Muscle of leg (tissue), 16 donors: ENCODE measurements at places on chromosomes 3 and 15. TPM values are rescaled to one million over a fixed set of nuclear protein-coding genes. Genes with fewer than 3 reads are reported as not detected.
A peak's percentile ranks its signal among the peaks of the same experiment; 100 is the strongest.

Gene DNAH12
- 0.58 TPM for total RNA-seq

Gene TRPM1
- total RNA-seq = not detected

Gene SNAPC5
- 37.7 TPM for total RNA-seq

Gene LSMEM2
- 25.4 TPM for total RNA-seq

Gene SLC12A1
- not detected for total RNA-seq

Gene KCNH8
- total RNA-seq = 0.09 TPM

GRCh38 chr3:197421021-197421420, 122.6 kb upstream of the DLG1 start:
- H3K27ac ChIP-seq = no peak overlapping the region
- H3K27me3 ChIP-seq = no peaks in the 10 kb centered on the region
- no peaks in the 10 kb centered on the region for H3K36me3 ChIP-seq
- peaks cover 4% of the 10 kb centered on the region for H3K4me1 ChIP-seq

GRCh38 chr3:100971798-100972197, 21.4 kb downstream of the ABI3BP start:
- peaks cover 27% of the 10 kb centered on the region for H3K4me1 ChIP-seq
- H3K27ac ChIP-seq = peak overlapping the region; percentile 67
- H3K4me3 ChIP-seq = no peak overlapping the region
- H3K27me3 ChIP-seq = no peaks in the 10 kb centered on the region
- no peaks in the 10 kb centered on the region for H3K36me3 ChIP-seq

- no peak for DNase-seq
- peak overlapping the region; percentile 96 for H3K4me3 ChIP-seq
- no peaks in the 10 kb centered on the region for H3K27me3 ChIP-seq
- peaks cover 17% of the 10 kb centered on the region for H3K4me1 ChIP-seq
- peak overlapping the region; percentile 97 for H3K27ac ChIP-seq
These were observed 801 bp upstream of the NGRN start for GRCh38 chr15:90264671-90265070.

GRCh38 chr3:49601358-49602048, 47.2 kb downstream of the BSN start:
- H3K27me3 ChIP-seq = no peaks in the 10 kb centered on the region
- no peak for DNase-seq
- H3K27ac ChIP-seq = no peak overlapping the region
- no peaks in the 10 kb centered on the region for H3K4me1 ChIP-seq
- H3K4me3 ChIP-seq = no peak overlapping the region
- no peaks in the 10 kb centered on the region for H3K36me3 ChIP-seq

DNA sequence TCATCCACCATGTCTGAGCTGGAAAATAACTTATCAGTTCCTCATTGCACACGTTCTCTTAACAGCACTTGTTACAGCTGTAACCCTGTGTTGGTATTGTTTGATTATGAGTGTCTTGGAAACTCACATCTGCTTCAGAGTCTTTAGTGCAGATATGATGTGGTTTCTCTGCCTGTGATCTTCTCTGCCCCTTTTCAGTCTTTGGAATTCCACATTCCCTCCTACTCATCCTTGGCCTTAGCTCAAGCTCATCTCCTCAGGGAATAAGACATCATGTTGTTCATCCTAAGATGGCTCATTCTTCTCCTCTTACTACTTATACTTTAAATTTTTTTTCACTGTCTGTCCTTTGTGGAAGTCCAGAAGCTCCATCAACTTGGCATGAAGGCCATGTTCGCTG, 77.7 kb downstream of the SYNPR start:
- H3K27ac ChIP-seq = no peak overlapping the region
- H3K4me3 ChIP-seq = no peak overlapping the region
- H3K27me3 ChIP-seq = peaks cover 4% of the 10 kb centered on the region
- H3K36me3 ChIP-seq = no peaks in the 10 kb centered on the region

- H3K36me3 ChIP-seq = no peaks in the 10 kb centered on the region
- DNase-seq = no peak
- H3K4me3 ChIP-seq = no peak overlapping the region
These were observed 5.3 kb downstream of the SH2D7 start for GRCh38 chr15:78097667-78098066.

- H3K27me3 ChIP-seq = no peaks in the 10 kb centered on the region
- peak overlapping the region; percentile 75 for H3K27ac ChIP-seq
- H3K36me3 ChIP-seq = no peaks in the 10 kb centered on the region
- peaks cover 21% of the 10 kb centered on the region for H3K4me1 ChIP-seq
- peak; percentile 78 for DNase-seq
These were observed 344.2 kb upstream of the TPRG1 start for GRCh38 chr3:188827576-188827975.

- no peaks in the 10 kb centered on the region for H3K27me3 ChIP-seq
- no peak overlapping the region for H3K4me3 ChIP-seq
- no peaks in the 10 kb centered on the region for H3K4me1 ChIP-seq
- H3K27ac ChIP-seq = no peak overlapping the region
- H3K36me3 ChIP-seq = no peaks in the 10 kb centered on the region
These were observed 75.0 kb downstream of the PEX5L start for GRCh38 chr3:179961703-179962078.

GRCh38 chr3:66140106-66140505, 80.7 kb upstream of the SLC25A26 start:
- H3K4me3 ChIP-seq = no peak overlapping the region
- no peaks in the 10 kb centered on the region for H3K27me3 ChIP-seq
- H3K4me1 ChIP-seq = peaks cover 3% of the 10 kb centered on the region
- DNase-seq = no peak
- H3K27ac ChIP-seq = no peak overlapping the region
- no peaks in the 10 kb centered on the region for H3K36me3 ChIP-seq

DNA sequence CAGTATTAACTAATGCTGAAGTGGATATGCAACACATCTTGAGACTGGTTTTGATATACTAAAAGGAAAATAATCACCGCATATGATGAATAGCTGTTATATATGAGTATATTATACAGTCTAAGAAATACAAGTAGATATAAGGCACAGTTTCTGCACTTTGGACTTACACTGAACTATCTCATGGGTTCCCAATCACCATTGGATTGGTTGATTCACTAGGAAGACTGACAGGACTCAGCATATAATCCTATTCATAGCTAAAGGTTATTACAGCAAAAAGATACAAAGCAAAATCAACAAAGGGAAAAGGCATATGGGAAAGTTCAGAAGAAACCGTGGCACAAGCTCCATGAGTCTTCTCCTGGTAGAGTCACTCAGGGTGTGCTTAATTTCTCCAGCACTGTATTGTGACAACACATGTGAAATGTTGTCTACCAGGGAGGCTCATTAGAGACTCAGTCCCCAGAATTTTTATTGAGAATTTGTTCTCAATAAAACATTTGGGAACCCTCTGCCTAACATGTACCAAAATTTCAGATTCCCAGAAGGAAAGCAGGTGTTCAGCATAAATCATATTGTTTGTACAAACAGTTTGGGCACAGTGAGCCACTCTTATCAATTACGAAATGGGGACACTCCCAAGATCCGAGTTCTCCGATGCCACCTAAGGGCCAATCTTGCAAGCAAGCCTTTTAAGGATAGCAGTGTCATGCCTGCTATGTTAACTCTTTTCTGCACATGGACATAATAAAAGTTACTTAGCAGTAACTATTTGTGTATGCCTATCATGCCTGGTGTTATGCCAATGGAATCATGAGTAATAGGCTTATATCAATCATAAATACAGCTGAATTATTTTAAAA, 26.8 kb downstream of the CMC1 start:
- no peak for DNase-seq
- no peak overlapping the region for H3K4me3 ChIP-seq
- no peaks in the 10 kb centered on the region for H3K27me3 ChIP-seq
- H3K4me1 ChIP-seq = no peaks in the 10 kb centered on the region
- H3K36me3 ChIP-seq = peaks cover 11% of the 10 kb centered on the region

DNA sequence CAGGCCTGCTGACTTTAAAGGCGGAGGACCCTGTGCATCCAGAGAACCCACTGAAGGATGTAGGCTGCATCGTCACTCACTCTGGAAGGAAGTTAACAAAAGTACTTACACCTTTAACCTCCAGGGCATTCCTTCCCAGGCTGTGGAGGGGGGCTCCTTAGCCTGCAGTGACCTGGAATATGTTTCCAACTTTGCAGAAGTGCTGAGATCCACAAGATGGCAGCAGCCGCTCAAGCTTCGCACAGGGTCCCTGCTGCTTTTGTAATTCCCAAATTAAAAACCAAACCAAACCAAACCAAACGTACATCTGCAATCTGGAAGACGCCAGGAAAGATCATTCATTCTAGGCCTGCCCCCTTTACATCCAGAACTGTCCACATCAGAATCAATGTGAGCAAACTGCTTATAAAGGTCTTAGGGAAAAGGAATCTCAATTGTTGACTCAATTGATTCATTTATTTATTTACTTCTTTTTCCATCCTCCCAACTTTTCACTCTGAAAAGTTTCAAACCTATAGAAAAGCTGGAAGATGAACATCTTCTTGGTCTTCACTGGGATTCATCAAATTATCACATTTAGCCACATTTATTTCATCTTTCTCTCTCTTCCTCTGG, 70.5 kb upstream of the KLHL25 start:
- H3K4me1 ChIP-seq = no peaks in the 10 kb centered on the region
- H3K27ac ChIP-seq = no peak overlapping the region
- H3K4me3 ChIP-seq = no peak overlapping the region
- H3K27me3 ChIP-seq = no peaks in the 10 kb centered on the region
- H3K36me3 ChIP-seq = no peaks in the 10 kb centered on the region

DNA sequence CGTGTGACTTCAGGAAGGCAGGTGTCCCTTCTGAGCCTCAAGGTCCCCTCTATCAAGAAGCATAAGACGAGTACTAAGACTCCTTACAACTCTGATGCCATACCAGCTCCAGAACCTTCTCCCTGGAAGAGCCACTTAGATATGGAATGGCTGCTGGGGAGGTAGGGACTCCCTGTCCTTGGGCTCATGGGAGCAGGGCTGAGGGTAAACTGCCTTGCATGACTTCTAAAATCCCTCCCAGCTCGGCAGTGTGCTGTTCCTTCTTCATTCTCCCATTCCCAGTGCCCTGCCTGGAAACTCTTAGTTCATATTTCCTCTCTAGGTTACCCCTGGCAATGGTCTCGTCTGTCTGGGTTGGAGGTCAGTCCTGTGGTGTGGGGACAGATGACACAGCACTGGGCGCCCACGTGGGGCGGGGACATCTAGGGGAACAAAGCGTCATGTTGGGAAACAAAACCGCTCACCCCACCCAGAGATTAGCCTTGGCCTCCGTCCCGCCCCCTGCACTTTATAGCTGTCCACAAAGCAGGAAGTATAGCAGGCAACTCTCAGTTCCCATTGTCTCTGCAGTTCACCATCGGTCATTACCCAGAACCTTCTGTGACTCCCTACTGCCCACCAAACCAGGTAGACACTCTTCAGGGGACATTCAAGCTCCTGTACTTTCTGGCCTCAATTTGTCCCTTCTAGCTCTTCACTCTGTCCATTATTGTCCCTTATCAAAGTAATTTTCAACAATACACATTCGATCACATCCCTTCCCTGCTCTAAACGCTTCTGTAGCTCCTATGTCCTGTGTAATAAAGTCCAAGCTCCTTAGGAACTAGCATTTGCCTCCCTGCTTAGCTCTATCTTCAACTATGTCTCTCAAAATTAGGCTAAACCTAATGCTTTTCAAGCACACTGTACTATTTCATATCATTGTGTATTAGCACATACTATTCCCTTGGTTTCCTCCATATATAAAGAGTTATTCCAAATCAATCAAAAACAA, 73.8 kb downstream of the IQSEC1 start:
- peak; percentile 85 for DNase-seq
- H3K4me1 ChIP-seq = peaks cover 13% of the 10 kb centered on the region
- no peak overlapping the region for H3K4me3 ChIP-seq
- peak overlapping the region; percentile 45 for H3K27ac ChIP-seq
- H3K27me3 ChIP-seq = peaks cover 4% of the 10 kb centered on the region
- H3K36me3 ChIP-seq = peaks cover 3% of the 10 kb centered on the region

DNA sequence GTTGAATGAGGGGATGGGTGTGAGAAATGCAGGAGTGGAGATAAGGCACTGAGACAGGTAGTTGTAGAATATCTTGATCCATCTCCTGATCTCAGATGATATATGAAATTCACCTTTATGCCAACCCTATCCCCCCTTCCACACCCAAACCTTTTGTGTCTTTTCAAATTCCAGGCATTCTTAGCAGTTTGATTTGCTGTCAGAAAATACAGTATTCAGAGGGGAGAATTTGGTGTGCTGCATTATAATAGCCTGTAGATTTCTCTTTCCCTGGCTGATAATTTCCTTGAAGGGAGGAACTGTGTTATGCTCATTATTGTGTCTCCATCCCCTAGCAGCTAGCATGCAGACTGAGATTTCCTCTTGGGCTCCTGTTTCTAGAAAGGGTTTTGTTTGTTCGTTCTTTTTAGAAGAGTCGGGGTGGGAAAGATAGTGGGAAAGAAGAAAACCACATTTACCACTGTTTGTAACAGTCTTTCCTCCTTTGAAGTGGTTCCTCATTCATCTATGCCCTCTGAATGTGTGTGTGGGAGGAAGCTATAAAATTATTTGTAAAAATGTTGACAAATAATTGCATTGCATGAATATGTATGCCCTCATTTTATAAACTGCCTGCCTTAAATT, 373.4 kb downstream of the DIPK2A start:
- H3K27ac ChIP-seq = no peak overlapping the region
- H3K4me1 ChIP-seq = no peaks in the 10 kb centered on the region
- no peaks in the 10 kb centered on the region for H3K27me3 ChIP-seq
- DNase-seq = no peak
- H3K36me3 ChIP-seq = no peaks in the 10 kb centered on the region
